ENCODE measurements at places on chromosomes 16 and 17.

DNA sequence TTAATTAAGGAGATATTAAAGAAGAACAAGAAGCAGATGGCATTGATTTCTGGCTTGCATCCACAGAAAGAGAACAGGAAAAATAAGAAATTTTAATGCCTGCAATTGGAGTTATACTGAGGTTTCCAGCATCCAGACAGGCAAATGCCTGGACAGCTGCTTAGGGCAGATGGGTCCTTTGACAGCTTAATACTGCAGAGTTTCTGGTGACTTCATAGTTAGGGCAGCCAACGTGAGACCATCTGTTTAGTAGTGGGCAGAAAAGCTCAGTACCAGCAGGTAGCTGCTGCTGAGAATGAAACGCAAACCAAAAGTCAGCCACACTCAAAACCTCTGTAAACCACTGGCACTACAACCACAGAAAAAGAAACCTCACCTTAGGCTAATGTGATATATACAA is 109.8 kb downstream of the CDK5R1 start:
- DNase-seq: no peak

GRCh38 chr16:58853854-58854791 is 120.0 kb upstream of the GOT2 start:
- DNase-seq: no peak

DNA sequence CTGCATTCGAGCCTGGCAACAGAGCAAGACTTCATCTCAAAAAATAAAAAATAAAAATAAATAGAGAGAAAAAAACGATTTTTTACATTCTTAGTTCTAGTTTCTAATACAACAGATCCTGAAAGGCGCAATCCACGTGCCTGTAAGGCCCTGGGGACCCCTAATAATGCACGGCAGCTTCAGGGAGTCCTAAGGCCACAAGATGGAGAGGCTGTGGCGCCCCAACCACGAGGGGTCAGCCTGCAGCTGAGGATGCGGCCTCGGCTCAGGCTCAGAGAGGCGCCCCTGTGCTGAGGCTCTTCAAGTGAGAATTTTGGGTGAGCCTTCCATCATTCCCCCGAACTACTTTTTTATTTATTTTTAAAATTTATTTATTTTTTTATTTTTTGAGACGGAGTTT is 10.9 kb downstream of the P4HB start:
- no peak for DNase-seq

DNA sequence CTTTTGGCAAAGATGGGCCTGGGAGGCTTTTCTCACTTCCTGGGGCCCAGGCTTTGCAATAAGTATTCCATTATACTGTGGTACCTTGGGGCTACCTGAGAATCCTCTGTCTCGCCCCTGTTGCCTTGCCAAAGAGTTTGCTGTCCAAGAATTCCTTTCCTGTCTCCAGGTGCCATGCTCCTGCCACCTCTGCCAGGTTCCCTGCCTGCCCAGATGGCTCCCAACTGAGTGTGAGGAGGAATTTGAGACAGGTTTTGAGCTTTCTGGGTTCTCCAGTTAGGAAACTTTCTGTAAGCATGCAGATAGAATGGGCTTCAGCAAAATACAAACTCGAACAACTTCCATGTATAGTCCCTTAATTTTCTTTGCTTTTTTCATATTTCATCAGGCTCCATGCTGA is 5.8 kb downstream of the MAPT start:
- no peak for DNase-seq

DNA sequence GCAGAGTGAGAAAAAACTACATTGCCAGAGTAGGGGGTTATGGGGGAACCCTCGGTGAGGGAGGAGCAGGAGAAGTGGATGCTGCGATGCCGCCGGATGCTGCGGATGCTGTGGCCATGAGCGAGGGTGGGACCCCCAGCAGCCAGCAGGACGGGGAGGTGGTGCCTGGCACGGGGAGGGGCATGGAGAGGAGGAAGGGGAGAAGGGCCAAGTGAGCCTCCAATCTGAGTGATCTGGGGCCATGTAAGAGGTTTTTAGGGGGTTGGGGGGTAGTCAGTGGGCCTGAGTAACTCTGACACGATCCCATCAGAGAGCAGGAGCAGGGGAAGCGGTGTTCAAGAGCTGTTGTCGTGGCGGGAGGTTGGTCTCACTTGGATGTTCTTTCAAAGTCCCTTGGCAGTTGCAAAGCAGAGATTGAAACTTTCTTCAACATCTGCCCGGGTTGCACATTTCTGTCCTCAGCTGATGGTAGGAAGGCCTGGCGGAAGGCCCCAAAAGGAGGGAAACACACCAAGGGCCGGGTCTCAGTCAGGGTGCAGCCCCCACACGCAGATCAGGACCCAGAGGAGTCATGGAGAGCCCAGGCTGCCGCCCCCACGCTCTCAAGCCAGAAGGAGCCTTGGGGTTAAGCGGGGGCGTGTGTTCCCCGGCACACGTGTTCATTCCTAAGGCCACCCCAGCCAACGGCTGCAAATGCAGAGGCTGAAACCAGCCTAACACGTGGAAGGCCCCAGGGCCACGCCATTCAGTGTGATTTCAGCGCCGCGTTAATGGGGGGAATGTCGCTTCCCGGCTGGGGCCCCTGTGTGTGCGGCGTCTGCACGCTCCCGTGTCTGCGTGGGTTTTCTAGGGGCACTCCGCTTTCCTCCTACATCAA is 81.7 kb downstream of the ZDHHC7 start:
- no peak for DNase-seq

- no peak for DNase-seq
These were observed 38.6 kb downstream of the NEUROD2 start for GRCh38 chr17:39569126-39569525.

GRCh38 chr17:37823996-37824395 is 79.1 kb upstream of the HNF1B start:
- no peak for DNase-seq

DNA sequence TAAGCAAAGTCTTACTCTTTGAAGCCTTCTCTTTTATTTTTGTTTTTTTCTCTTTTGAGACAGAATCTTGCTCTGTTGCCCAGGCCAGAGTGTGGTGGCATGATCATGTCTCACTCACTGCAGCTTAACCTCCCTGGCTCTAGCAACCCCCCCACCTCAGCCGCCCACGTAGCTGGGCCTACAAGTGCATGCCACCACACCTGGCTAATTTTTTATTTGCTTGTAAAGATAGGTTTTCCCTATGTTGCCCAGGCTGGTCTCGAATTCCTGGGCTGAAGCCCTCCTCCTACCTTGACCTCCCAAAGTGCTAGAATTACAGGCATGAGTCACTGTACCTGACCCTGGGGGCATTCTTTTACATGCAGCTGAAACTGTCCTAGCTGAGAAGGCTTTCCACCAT is 154.7 kb downstream of the PRKCB start:
- DNase-seq: no peak

DNA sequence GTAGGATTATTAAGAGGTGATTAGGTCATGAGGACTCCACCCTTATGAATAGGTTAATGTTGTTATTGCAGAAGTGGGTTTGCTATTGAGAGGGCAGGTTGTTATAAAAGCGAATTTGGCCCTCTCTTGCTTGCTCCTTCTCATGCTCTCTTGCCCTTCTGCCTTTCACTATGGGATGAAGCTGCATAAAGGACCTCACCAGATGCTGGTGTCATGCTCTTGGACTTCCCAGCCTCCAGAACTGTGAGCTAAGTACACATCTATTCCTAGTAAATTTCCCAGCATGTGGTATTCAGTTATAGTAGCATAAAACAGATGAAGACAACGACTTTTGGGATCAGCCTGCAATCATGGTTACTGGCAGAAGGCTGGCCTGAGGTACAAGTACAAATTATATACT is 41.4 kb upstream of the FBXO47 start:
- DNase-seq: no peak

DNA sequence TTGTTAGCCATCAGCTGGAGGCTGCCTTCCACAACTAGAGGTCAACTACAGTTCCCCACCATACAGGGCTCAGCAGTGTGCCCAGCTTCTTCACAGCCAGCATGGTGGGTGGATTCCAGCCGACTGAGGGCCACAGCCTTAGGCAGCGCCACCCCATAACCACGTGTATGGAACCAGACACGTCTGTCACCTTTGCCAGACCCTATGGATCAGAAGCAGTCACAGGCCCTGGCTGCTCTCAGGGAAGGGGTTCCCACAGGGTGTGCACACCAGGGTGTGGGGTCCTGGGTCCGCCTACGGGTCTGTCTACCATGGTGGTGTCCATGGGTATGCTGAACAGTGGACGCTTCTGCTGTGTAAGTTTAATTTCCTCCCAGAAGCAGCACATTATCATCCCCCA is 265.0 kb upstream of the FOXF1 start:
- DNase-seq: no peak

GRCh38 chr17:41943492-41943891 is 13.1 kb downstream of the ODAD4 start:
- DNase-seq: no peak

DNA sequence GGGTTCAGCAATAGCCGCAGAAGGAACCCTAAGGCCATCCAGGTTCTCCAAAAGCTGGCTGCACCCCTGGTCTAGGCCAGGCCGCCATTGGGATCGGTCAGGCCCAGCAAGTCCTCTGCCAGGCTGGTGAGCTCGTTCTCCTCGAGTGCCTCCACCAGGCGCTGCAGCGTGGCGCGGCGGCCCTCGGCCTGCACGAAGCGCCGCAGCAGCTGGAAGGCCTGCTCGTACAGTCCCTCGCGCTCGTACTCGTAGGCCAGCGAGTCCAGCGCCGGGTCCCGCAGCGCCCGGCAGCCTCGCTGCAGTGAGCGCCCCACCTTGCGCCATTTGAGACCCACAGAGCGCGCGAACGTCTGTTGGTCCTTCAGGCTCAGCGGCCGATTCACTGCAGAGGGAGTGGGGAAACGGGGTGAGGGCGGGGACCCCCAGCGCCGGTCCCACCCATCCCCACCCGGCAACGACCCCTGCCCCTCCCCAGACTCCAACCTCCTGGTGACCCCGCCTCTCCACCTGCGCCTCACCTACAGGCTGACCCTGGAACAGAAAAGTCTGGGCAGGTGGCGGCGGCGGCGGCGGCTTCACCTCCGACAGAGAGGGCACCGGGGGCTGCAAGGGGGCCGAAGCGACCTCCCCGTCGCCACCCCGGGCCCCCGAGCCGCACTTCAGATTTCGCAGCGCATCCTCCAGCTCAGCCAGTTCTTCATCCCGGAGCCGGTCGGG is 3.9 kb upstream of the B3GNT9 start:
- DNase-seq: peak; percentile 69

GRCh38 chr17:49977463-49978389 is 8.7 kb downstream of the DLX4 start:
- DNase-seq: peak; percentile 82

DNA sequence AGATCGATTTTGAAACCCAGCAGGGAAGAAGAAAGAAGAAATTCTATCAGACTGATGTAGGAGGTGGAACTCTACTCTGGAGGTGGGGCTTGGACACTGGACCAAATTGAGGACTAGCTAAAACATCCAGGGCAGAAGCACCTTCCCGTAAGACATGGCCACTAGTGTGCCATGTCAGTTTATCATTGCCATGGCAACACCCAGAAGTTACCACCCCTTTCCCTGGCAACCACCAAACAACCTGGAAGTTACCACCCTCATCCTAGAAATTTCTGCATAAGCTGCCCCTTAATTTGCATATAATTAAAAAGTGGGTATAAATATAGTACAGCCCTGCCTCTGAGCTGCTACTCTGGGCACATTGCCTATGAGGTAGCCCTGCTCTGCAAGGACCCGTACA is 66.7 kb downstream of the NACA2 start:
- DNase-seq: peak; percentile 53

DNA sequence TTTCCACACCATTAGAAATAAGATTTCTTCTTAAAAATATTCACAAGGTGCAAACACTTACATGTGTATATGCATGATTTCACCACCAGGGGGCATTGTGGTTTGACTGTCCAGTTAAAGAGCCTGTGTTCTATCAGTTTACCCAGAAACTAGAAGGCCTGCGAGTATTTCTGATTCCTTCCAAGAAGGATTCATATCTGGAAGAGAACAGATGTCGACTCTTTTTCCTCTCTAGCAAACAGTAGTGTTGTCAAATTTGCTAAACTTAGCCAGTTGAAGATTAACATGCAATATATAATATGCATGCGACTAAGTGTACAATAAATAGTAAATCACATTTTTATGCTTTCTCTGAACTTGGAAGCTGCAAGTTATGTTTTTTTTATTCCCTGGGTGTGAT is 404.1 kb downstream of the WWOX start:
- DNase-seq: peak; percentile 64

DNA sequence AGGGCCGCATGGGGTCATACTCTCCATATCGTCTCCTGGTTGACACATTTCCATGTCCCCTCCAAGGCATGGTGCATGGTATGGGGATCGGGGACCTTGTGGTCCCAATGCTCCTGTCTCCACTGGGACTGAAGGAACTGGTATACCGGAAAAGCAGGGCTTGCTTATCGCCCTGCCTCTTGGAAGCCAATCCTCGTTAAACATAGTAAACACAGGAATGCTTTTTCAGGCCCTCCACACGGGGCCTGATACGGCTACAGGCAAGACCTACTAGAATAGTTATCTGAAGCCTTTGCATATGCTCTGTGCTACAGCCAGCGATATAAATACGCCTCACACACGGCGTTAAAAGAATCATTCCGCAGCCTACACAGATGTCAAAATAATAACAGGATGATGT is 159.5 kb downstream of the SHISA9 start:
- DNase-seq: no peak

- no peak for DNase-seq
These were observed 88.6 kb upstream of the BRD7 start for GRCh38 chr16:50457423-50457822.

DNA sequence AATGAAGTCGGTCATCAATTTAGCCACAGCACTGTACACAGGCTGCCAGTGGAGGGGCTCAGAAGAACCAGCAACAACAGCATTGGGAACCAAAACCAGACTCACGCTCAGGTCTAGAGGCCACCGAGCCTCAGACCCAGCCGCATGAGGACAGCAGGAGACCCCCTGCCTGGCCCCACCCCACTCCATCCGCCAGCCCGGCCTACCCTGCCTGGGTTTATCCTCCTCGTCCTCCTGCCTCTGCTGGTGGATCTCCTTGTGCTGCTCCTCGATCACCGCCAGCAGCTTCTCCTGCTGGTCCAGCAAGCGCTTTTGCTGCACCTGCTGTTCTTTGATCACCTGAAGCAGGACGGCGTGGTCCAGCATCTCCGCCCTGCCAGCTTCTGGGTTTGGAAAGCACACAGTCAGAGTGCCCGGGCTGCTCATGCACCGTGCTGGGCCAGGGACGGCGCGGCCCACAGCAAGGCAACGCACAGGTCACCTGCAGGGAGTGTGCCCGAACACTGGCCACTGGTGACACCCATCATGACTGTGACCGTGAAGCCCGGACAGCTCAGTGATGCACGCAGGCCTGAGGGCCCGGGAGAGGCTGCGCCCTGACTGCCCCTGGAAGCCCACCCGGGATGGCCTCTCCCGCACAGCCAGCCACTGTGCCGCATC is 7.7 kb downstream of the NDUFAF8 start:
- DNase-seq: no peak
